ENCODE measurements at places on chromosomes 12 and 14.

DNA sequence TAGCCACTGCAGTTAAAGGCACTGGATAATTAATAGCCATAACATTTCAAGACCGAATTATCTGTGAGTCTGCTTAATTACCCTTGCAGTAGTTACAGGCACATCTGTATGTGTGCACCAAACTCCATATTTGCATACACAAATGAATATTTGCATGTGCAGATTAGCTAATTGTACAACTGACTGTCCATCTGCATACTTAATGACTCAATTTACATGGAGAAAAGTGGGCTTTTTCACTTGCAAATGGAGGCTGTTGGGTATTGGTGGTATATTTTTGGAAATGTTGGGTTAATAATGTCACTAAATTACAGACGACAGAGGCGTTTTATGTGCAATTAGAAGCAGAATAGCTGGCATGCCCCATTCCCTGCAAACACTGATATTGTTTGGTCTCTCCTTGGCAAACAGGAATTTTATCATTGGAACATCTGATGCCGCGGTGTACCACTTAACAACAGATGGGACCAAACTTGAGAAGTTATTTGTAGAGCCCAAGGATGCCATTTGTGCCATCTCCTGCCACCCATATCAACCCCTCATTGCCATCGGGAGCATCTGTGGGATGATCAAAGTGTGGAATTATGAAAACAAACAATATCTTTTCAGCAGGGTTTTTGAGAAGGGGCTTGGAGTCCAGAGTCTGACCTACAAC lies 39.6 kb downstream of the CFAP251 start:
- DNase-seq, result peak; percentile 93

DNA sequence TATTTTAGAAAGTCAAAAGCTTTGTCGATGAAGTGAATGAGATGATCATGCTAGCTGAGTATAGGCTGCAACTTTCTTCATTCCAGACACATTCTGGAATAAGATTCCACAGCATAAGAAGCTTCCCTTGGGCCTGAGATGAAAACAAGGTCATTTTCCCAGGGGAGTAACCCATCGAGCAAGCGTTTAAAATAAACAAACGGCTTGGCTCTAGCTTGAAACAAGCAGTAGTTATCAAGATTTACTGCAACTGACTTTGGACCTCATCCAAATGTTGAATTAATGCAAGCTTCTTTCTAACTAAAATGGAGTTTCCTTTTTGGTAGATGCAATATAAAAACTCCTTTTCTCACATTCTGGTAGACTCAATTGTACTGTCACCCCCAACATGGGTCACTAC lies 23.0 kb downstream of the KCNJ8 start:
- no peak for DNase-seq

DNA sequence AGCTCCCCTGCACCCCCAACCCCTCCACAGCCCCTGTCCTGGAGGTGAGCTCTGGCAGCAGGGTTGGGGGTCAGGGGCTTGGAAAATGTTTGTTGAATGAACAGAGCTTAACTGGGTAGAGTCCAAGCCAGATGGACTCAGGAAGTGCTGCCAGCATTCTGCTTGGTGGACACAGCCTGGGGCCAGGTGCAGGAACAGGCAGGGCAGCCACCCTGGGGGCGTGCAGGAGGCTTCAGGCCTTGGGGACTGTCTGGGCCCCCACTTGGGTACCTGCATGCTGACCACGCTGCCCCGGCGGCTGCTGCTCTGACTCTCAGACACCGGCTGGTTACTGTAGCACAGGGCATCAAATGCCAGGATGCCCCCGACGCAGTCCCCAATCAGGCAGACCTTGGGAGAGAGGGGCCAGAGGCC lies 15.7 kb downstream of the ARL6IP4 start:
- DNase-seq, result no peak

GRCh38 chr14:74333909-74334308 lies 14.4 kb upstream of the VRTN start:
- no peak for DNase-seq

DNA sequence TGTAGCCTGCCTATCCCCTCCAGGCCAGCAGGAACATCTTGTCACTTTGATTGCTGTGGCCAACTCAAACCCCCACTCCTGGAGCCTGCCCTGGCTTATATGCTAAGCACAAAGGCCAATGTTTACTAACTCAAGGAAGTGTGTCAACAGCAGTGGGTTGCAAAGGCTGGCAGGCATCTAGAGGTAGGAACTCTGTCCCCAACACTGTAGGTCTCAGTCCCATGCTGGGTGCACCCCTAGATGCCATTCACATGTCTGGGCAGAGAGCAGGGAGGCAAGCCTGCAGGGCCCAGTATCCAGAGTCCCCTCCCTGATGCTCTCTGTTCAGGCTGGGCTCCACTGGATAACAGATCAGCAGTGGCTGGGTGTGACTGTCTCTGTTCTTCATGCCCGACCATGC lies 1.6 kb upstream of the HPD start:
- no peak for DNase-seq

DNA sequence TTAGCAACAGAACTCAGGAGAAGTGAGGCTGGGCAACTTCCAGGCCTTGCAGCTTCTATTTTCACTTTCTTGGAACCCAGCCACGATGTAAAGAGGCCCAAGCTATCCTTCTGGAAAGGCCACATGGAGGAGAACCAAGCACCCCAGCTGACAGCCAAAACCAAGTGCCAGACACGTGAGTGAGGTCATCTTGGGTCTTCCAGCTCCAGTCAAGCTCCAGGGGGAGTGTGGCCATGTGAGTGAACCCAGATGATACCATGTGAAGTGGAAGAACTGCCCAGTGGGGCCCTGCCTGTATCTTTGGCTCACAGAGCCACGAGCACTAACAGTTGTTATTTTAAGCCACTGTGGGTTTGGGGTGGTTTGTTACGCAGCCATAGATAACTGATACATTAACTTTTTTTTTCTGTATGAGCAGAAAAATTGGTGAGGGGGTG lies 126.8 kb upstream of the MAP1LC3B2 start:
- DNase-seq, result no peak

- DNase-seq, result no peak
Measured at GRCh38 chr14:75548544-75548943, 26.3 kb downstream of the BATF start.

DNA sequence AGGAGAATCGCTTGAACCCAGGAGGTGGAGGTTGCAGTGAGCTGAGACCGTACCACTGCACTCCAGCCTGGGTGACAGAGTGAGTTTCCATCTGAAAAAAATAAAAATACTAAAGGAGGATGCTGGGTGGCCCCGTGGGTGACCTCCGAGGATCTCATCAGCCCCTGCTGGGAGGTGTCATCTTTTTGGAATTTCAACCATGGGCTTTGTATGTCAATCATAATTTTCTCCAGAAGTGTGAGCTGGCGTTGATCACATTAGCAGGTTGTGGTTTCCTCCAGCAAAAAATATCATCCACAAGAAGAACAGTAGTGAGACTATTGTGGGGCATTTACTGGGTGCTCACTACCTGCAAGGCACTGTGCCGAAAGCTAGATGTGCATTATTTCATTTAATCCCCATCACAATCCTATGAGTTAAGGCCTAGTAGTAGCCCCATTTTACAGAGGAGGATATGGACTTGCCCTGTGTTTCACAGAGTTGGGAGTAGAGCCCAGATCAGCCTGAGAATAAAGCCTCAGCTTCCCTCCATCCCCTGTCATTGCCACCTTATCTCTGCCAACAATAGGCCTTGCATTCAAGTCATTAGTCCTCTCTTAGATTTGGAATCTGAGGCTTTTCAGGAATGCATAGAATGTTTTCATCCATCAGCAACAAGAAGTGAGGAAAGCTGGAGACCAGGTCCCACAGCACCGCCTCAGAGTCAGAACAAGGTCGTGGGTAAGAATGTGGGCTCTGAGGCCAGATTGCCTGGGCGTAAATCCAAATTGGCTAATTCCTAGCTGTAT lies 39.8 kb downstream of the SVOP start:
- DNase-seq, result no peak

- no peak for DNase-seq
Measured at GRCh38 chr12:14959126-14959440, 2.3 kb downstream of the ARHGDIB start.

DNA sequence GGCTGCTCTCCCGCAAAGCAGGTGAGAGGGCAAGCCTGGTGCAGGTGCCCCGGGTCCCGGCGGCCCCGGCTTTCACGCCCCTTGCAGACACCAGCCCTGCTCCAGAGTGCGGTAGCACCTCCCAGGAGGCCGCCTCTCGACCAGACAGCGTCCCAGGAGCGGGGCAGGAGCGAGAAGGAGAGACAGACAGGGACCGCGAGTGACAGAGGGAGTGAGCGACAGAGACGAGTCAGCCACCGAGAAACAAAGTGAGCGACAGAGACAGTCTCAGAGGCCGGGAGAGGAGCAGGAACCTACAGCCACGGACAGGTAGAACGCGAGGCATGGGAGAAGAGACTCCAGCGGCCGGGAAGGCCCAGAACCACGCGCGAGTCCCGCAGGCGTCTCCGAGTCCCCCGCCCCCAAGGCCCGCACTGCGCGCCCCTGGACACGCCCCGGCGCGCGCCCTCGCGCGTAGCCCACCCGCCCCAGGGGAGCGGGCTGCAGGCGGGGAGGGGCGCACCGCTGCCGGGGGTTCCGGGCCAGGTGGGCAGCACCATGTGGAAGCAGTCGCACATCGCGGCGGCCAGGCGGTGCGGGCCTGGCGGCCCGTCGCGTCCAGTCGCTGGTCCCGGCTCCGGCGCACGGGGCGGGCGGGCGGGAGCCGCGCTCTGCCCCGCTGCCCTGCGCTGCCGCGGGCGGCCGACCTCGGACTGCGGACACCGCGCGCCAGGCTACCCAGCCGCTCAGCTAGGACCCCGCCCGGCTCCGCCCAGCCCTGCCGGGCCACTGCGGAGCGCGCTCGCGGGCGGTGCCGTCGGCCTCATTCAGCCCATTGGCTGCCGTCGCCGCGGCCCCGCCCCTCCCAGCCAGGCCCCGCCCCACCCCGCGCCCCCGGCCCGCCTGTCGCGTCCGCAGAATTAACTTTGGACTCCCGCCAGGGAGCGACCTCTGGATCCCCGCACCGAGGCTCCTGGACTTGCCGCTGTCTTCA lies at the start of gene AHNAK2:
AHNAK2 (minus strand) TSS at position 694 of the 973 bp plus-strand sequence; CDS start at position 557, 137 bp downstream.
- peak; percentile 68 for DNase-seq

- no peak for DNase-seq
Measured at GRCh38 chr14:49508124-49508523, 78.1 kb downstream of the RPS29 start.

DNA sequence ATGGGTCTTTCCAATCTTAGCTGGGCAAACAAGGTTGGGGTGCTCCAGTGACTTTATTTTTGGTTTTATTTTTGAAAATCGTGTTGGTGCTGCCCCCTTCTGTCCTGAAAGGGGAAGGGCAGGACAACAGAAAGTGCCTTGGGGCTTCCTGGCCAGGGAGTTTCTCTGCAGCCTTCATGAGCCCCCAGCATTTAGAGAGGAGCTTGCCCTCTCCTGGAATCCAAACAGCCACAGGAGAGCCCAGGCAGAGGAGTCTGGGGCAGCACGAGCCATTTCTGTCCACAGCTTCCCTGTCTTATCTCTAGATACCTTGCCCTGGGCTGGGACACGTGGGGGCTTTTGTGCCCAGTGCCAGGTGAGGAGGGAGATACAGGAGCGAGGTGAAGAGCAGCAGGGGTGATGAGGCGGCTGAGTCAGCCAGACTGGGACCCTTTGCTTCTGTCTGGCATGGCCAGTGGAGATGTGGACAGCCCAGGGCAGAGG lies 4.4 kb upstream of the C1RL start:
- no peak for DNase-seq

GRCh38 chr14:86104691-86105265 lies 574.8 kb downstream of the FLRT2 start:
- no peak for DNase-seq

DNA sequence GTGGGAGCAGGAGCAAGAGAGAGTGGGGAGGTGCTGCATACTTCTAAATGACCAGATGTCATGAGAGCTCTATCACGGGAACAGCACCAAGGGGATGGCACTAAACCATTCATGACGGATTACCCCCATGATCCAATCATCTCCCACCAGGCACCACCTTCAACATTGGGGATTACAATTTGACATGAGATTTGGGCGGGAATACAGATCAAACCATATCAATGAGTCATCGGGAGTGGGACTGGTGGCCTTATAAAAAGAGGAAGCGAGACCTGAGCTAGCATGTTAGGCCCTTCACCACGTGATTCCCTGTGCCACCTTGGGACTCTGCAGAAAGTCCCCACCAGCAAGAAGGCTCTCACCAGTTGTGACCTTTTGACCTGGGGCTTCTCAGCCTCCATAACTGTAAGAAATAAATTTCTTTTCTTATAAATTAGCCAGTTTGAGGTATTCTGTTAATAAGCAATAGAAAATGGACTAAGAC lies 28.7 kb downstream of the COX8C start:
- no peak for DNase-seq

GRCh38 chr12:55720894-55721444 lies 776 bp downstream of the RDH5 start:
- DNase-seq, result no peak

DNA sequence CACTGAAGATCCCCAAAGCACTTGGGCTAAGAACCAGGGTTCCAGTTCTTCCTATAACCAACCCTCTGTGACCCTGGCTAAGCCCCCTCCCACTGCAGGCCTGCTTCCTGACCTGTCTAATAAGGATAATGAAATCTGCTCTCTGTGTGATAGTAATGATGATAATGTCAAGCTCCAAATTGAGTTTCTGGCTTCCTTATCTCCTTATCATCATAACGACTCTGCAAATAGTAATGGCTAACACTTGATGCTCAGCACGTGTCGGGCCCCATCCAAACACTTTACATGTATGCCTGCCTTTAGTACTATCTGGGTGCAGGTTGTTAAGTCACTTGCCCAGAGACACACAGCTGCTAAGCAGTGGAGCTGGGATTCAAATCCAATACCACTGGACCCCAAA lies 5.0 kb upstream of the GPR162 start:
- DNase-seq, result no peak

All from NCI-H526 treated with DMSO at 0.1 percent for 48 hours (cell line).